Activated gamma-delta T cell (primary cell): ENCODE measurements at places on chromosomes 6 and 20.

GRCh38 chr6:136226674-136227377, 23.3 kb downstream of the MTFR2 start:
- no peak for DNase-seq

DNA sequence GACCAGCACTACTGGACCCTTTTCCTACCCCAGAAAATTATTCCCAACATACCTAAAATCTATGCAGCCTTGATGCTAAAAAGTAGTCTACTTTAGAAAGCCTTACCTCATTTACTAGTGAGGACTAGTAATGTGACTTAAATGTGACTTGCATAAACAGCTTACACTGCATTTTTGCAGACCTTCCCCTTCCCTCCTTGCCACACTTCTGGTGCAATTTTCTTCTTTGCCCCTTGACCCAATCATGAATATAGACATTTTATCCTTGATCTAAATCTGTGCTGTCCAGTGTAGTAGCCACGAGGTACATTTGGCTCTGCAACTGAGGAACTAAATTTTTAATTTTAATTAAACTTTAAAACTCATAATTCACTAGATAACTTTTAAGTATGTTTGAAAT, 7.0 kb upstream of the ZKSCAN8 start:
- DNase-seq, result no peak

DNA sequence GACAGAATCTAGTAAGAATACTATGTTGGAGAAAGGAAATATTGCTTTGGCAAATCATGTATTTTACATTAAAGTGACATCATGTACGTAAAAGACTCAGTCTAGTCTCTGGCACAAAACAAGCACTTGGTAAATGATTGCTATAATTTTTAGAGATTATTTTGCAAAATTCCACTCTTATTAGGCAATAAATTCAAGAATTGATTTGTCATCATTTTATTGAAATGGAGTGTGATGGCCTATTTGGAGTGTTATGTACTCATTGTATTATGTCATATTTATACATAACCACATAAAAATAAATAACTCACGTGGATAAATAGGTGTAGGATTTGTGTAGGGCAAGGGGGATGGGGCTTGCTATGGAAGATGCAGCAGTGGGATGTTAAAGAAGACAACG, 70.0 kb upstream of the FYN start:
- no peak for DNase-seq

GRCh38 chr20:4281258-4282055, 266.1 kb upstream of the RNF24 start:
- no peak for DNase-seq

- DNase-seq, result no peak
Observed at GRCh38 chr6:111110036-111110435, 22.7 kb downstream of the SLC16A10 start.

DNA sequence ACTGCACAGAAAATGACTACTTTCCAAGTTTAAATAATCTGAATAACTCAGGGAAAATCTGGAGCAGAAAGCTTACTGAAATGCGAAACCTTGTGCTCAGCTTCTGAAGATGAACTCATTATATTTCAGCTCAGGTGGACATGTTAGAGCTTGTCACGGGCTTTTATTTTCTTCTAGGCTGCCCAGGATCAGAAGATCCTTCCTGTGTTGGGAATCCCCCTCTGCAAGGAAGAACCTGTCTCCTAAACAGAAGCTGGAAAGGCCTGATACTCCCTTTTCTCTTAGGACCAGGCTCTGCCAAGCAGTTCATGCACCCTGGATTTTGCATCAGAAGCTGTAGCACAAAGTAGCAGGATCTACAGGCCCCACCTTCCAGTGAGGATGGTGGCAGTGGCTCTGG, 5.1 kb upstream of the SLC2A12 start:
- no peak for DNase-seq

- no peak for DNase-seq
Observed at GRCh38 chr6:100461278-100461916, 3.3 kb downstream of the SIM1 start.
